ENCODE measurements at places on chromosomes 5 and 9.

DNA sequence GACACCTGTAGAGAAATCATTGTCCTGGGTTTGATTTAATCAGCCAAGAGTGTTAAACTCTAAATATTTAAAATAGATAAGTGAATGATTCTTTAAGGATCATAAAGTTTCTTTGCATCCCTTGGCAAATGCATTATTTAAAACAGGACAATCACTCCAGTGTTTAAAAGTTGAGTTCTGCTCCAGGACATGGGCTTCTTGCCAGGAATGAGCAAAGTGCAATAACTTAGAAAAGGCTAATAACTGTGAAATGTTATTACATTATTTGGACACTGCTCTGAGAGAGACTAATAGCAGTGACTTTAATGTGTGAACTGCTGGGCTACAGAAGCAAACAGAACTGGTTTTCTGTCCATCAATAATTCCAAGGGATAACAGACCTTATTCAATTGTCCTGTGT lies 283.3 kb downstream of the GABRB2 start:
- no peak for DNase-seq

GRCh38 chr5:136979131-136979530 lies 520.0 kb downstream of the SPOCK1 start:
- DNase-seq = no peak

DNA sequence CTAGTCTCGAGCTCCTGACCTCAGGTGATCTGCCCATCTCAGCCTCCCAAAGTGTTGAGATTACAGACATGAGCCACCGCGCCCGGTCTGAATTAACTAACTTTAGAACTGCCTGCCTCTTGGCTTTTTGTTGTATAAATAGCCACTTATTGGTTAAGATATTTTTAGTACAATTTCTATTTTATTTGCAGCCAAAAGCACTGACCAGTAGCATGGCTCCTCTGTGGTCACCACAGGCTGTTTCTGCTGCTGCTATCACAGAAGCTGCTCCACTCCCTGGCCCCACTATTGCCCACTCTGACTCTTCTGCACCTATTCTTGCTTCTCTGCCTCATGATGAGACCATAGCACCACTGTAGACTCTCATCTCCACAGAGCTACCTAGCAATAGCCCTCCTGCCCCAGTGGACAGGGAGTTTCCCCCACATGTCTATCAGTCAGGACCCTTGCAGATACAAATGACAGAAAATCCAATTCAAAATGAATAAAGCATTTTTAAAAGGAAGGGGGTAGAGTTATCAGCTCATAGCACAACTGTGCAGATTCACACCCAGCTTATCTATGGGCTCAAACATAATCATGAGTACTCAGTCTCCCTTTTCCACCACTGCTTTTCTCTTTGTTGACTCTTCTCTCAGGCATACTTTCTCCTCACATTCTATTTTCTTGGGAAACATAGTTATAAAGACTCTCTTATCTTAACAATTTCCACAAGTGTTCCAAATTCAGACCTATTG lies 151.8 kb upstream of the EPB41L4A start:
- no peak for DNase-seq

GRCh38 chr9:79492092-79493009 lies 79.4 kb upstream of the TLE4 start:
- DNase-seq = no peak

GRCh38 chr5:168654211-168654721 lies 75.1 kb upstream of the PANK3 start:
- DNase-seq = no peak

- no peak for DNase-seq
These were observed 45.0 kb upstream of the VLDLR start for GRCh38 chr9:2576631-2577030.

GRCh38 chr9:133901184-133901835 lies 90.8 kb downstream of the VAV2 start:
- DNase-seq = no peak

GRCh38 chr5:158434749-158435148 lies 575.8 kb upstream of the CLINT1 start:
- peak; percentile 50 for DNase-seq

DNA sequence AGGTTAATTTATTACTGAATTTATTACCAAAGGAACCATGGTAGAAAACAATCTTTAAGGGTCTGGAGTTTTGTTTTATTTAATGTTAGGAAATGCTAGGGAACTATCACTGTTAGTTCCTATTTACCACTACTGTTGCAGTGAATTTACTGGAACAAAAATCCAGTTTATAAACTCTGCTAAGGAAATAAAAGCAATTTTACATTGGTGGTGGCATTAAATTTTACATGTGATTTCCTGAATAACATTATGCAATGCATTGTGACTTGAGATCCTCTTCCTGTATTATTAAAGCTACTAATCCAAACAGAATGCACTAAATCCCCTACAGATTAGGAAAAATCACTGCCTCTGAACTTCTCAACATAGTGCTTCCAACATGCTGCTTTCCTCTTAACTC lies 599.5 kb upstream of the PTGER4 start:
- no peak for DNase-seq

- peak; percentile 67 for DNase-seq
These were observed 226.9 kb downstream of the MSX2 start for GRCh38 chr5:174951151-174951780.

DNA sequence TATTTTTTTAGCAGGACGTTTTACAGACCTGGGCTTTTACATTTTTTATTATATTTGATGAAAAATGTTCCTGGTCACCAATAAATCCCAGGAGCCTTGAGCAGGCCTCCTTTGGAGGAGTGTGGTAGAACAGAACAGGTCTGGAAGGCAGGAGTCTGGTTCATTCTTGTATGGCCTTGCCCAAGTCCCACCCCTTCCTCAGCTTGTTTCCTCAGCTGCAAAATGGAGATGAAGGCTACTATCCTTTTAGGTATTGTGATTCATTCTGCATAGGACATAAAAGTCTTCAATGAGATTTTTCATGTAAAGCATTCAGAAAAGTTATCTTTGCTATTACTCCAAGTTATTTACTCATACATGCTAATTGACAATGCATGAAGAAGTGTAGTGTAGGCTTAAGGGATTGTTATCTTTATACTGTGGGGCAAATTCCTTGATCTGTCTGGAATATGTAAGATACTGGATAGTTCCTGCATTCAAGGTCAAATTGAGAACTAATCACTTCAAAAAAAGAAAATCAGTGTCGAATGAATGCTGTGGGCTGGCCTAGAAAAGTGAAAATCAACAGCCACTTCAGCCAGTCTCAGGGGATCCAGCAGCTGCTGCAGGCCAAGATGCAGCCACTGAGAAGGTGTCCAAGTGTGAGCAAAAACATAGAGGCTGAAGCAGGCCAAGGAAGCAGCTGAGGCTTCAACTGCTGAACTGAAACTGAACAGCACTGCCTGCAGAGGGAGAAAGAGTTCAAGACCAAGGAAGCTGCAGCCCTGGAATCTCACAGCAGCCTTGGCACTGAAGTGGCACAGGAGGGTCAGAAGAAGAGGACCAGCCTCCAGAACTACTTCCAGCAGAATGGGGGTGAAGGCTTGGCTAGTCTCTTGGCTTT lies 15.5 kb upstream of the SLC36A3 start:
- DNase-seq = no peak

GRCh38 chr5:149540089-149540488 lies 11.2 kb downstream of the CSNK1A1 start:
- no peak for DNase-seq

GRCh38 chr5:108728566-108729241 lies 19.0 kb upstream of the FER start:
- no peak for DNase-seq

DNA sequence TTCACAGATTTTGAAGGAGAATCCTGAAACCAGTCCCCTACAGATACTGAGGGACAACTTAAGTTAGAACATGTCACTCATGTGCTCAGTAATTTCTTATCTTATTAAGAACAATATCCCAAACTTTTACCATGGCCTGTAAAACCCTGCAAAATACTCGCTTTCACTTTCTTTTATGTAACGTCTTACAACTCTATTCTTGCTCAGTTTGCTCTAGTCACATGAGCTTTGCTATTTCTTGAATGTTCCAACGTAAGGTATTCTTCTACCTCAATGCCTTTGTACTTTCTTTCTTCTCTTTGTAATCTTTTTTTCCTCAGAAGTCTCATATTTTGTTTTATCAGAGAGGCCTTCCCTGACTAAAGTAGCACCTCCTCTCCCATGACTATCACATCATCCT lies 14.1 kb downstream of the TMEM38B start:
- no peak for DNase-seq

DNA sequence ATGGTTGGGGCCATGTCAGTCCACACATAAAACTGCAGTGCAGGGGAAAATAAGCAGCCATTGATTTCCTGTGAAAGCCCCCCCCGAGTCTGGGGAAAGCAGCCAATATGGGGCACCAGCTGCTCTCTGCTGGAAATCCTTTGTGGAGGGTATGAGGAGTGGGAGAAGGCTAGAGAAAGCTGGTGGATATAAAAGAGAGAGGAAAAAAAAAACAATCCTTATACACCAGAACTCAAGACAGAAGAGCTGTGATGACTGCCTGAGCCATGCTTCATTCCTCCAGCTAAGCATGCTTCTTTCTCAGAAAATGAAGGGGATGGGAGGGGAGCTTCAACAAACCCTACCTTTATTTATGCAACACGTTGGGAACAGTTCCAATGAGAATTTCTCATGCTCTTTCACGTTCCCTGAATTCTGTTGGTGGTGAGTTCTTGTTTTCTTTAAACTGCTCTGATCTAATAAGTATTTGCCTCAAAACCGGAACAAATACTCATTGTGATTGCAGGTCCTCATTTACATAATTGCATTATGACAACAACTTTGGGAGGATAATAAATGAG lies 688.0 kb upstream of the SEMA6A start:
- no peak for DNase-seq

DNA sequence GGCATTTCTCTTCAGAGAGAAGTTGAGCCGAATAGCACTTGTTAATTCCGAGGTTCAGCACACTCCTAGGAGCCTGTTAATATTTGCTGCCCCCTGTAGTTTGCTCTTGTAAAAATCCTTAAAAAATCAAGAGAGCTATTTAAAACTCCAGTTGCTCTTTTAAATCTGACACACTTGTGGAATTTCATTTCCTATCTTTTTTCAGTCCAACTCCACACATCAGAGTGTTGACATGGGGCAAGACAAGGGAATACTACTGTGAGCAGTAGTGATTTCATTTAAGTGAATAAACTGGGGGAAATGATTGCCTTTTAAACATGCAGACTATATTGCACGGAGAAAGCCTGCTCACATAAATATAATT lies 1096.3 kb upstream of the DMAC1 start:
- no peak for DNase-seq

GRCh38 chr9:138070815-138071214 lies 193.2 kb downstream of the CACNA1B start:
- DNase-seq = peak; percentile 35

GRCh38 chr9:88716596-88717290 lies 181.8 kb downstream of the NXNL2 start:
- no peak for DNase-seq

GRCh38 chr9:71514344-71514975 lies 253.9 kb downstream of the CEMIP2 start:
- no peak for DNase-seq

GRCh38 chr9:70564468-70565335 lies 150.2 kb upstream of the KLF9 start:
- no peak for DNase-seq

DNA sequence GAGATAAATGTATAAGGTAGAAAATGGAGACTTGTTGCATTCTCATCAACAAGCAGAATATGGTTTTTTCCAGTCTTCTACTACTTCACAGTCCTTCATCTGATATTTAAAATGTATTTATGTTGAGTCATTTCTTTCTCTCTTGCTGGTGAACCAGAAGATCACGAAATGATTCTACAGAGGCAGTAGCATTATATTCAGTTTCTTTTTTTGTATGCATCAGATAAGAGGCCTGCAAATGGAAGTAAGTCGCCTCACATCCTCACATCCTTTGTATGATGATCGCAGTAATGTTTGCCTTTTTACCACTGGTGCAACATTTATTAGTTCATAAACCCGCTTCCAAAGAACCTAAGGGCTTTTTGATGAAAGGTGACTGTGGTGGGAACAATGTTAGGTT lies 22.1 kb upstream of the IL13 start:
- no peak for DNase-seq

DNA sequence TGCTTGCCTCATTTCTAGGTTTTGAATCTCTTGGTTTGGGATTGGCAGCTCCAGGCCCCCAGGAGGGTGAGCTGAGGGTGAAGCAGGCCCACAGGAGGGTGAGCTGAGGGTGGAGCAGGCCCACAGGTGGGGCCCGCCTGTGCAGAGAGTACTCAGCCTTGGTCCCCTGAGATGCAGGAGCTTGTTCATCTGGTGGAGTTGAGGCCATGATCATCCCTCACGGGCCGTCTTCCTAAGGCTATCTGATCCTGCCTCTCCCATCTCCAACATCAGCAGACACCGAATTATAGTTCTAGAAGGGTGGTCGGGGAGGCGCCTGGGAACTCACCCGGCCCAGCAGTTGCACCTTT lies 131.7 kb upstream of the PHYKPL start:
- no peak for DNase-seq

DNA sequence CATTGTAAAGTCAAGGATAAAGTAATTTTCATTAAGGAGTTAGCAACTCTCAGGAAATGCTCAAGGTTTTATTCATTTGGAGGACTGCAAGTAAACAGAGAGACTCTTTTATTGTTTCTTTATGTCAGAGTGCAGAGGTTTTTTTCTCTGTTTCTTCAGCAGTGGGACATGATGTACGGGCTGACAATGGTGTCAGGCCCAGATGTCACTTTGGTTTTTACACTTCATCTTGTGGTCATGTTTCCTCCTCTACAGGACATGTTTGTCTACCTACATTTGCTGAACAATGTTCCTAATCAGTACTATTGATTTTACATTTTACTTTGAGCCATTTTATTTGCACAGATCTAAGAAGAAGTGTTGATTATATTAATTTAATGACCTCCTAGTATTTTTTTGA lies 72.8 kb upstream of the PARP8 start:
- no peak for DNase-seq

DNA sequence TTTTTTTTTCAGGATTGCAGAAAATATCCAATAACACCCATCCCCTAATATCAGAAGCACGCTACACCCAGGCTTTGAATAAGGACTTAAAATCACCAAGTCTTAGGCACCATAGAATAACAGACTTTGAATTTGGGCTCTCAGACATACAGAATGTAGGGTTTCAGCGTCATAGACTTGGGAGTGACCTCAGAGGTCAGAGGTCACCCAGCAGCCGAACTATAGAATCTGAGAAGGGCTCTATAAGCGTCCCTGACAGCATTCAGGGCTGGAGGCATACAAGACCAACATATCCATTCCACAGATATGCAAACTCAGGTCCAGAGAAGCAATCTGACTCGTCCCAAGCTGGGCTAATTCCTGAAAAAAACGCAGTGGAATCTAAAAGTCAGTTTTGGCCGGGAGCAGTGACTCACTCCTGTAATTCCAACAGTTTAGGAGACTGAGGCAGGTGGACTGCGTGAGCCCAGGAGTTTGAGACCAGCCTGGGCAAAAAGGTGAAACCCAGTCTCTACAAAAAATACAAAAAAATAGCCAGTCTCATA lies 34.7 kb downstream of the SLC6A7 start:
- DNase-seq = no peak

GRCh38 chr5:40386289-40386688 lies 293.4 kb upstream of the PTGER4 start:
- no peak for DNase-seq

- no peak for DNase-seq
These were observed 64.5 kb downstream of the PRKACG start for GRCh38 chr9:68949271-68950000.

- DNase-seq = no peak
These were observed 16.5 kb downstream of the CAPSL start for GRCh38 chr5:35921930-35922329.
